Left kidney (tissue), 8 donors: ENCODE measurements at places on chromosomes 4 and X.

DNA sequence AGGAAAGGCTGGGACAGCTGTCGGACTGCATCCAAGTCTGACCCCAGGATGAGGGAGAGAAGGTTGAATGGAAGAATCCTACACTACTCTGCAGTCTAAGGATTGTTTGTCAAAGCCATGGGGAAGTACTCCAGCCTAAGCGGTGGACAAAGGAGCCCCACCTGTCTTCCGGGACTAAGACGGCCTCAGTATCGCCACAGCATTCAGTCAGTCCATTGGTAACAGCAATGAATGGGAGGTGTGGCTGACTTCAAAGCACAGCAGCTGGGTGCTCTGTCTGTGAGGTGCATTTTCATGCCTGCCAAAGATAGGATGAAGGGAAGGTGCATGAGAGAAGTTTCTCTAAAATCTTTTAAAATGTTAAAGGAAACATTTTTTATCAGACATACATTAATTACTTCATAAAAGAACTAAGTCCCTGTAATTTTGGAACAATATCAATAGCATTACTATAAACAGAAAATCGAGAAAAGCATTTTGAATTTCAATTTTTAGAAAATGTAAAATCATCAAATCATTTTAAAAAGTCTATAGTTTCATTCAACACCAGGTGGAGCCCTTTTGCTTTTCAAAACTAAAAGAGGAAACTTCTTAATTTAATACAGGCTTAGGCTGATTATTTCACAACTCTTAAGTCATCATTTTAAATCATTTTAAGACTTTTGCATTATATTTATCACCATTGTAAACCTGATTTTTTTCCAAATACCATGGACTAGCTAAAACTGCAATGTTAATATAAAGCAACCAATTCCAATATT, 27.6 kb upstream of the INTU start:
- no peak for DNase-seq

GRCh38 chrX:70525733-70526132, 81.1 kb downstream of the DLG3 start:
- no peak for DNase-seq

- DNase-seq, result no peak
Measured at GRCh38 chrX:40331353-40331752, 233.6 kb upstream of the BCOR start.

DNA sequence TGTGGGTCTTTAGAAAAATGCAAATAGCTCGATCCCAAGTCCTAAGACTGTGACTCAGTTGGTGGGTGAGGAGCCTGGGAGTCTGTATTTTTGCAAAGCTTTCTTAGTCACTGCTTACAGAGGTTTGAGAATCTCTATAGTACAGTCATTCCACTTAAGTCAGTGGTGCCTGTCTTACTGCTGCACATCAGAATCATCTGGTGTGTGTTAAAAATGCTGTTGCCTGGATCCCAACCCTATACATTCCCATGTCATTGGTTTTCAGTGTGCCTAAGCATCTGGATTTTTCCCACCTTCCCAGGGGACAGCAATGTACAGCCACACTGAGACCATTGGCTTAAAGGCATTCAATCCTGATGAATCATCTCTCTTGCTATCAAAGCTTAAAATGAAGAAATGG, 21.0 kb upstream of the GEMIN8 start:
- DNase-seq, result no peak

- no peak for DNase-seq
Measured at GRCh38 chr4:160009656-160010493, 907.0 kb downstream of the RAPGEF2 start.

GRCh38 chrX:137848266-137848905, 282.5 kb downstream of the ZIC3 start:
- no peak for DNase-seq

DNA sequence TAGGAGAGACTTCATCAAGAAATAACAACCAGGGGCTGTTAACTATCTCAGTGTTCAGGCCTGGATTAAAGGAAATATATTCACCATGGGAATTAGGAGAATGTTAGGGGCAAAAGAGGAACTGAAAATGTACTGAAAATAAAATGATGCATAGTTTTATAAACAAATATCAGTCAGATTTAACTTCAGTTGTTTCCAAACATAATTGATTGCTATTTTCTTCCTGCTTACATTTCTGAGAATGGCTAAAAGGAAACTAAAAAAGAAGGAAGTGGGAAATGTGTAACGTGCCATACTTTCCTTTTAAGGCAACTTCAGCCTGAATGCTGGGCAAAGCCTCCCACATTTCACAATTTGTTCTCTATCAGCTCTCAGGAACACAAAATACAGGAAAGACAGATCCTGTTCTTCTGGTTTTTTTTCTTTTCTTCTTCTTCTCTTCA, 178.1 kb downstream of the MAML3 start:
- DNase-seq, result no peak

- DNase-seq, result no peak
Measured at GRCh38 chr4:159015841-159016240, 87.0 kb upstream of the RAPGEF2 start.

- no peak for DNase-seq
Measured at GRCh38 chr4:138111462-138112000, 130.6 kb downstream of the SLC7A11 start.

DNA sequence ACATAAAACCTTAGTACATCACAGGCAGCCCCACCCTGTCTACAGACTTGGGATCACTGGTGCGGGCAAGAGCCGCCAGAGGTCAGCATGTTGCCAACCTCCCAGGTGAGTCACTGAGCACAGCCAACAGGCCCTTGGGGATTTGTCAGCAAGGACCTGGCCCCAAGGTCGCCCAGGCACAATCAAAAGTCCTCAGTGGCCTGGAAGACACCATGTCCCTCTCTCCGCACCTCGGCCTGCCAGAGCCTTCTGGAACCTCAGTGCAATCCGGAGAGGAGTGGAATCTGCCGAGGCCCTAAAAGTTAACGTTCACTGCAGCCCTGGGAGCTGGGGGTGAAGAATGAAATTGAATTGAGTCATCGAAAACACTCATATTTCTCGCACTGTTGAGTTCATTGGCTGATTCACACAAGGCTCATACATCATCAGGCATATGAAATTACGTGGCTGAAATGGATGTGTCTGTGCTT, 74.3 kb downstream of the WFS1 start:
- no peak for DNase-seq

DNA sequence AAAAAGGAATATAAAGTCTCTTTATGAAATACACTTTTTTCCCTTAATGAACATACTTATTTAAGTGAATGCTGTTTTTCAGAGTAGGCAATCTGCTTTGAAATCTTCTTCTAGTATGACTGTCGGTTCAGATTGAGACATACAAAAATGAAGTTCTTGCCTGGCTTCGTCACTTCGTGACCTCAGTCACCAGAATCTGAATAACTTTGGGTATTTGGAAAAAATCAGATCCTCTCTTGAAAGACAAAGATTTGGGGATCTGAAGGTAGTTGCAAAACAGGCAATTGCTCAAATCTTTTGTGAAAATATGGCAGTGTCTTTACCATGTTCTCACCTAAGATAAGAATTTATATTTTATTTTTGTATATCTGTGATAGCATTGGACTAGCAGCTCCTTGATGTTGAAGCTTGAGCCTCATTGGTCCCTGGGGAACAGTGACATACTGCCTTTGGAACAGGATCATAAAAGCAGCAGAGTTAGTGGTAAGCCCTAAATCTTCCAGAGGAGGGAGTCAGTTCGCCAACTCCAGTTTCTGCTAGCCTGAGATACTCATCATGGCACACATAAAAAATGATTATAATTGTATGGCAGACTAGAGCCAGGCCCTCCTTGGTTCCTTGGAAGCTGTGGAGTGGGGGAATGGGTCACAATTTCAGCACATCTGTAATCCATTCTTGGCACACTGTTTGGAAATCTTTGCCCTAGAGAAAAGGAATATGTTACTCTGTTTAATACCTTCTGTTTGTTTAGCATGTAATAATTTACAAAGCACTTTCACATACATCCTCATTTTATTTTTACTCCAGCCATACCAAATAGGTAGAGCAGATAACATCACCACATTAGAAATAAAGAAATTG, 5.0 kb downstream of the ARFIP1 start:
- no peak for DNase-seq

- no peak for DNase-seq
Measured at GRCh38 chr4:71009086-71009485, 15.6 kb downstream of the DCK start.

- DNase-seq, result no peak
Measured at GRCh38 chr4:108035691-108036090, 46.0 kb downstream of the HADH start.

GRCh38 chr4:175772170-175772705, 39.8 kb downstream of the GPM6A start:
- DNase-seq, result no peak

- DNase-seq, result no peak
Measured at GRCh38 chr4:5118091-5118786, 67.0 kb downstream of the STK32B start.

DNA sequence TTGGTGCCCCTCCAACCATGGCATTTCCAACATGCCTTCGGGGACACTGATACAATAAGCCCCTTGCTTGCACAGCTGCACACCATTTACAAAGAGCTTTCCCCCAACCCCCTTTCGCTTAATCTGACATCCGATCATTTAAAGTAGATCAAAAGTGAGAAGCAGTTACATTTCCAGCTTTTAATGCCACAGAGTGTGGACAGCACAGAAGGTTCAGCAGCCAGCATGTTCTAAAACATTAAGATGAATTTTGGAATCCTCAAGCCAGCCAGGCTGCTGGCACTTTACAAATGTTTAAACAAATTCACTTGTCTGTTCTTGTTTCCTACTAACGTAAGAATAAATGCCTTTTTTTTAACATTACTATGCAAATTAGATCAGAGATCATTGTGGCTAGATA, 284.4 kb upstream of the LDB2 start:
- no peak for DNase-seq

DNA sequence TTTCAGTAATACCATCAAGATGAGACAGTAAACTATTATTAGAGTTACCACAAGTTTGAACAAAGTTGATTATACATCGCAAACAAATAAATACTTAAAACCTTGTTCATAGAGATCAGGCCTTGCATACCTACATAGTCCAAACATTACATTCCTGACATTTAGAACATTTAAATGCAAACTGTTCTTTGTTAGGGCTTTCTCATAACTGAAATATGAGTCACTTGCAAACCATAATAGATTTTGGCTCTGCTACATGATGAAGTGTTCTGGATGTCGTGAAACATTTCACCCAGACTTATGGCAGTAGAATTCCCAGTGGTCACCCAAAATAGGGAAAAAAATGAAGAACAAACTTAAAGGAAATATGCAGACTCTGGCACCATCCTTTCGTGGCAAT, 75.0 kb downstream of the FAT4 start:
- no peak for DNase-seq

DNA sequence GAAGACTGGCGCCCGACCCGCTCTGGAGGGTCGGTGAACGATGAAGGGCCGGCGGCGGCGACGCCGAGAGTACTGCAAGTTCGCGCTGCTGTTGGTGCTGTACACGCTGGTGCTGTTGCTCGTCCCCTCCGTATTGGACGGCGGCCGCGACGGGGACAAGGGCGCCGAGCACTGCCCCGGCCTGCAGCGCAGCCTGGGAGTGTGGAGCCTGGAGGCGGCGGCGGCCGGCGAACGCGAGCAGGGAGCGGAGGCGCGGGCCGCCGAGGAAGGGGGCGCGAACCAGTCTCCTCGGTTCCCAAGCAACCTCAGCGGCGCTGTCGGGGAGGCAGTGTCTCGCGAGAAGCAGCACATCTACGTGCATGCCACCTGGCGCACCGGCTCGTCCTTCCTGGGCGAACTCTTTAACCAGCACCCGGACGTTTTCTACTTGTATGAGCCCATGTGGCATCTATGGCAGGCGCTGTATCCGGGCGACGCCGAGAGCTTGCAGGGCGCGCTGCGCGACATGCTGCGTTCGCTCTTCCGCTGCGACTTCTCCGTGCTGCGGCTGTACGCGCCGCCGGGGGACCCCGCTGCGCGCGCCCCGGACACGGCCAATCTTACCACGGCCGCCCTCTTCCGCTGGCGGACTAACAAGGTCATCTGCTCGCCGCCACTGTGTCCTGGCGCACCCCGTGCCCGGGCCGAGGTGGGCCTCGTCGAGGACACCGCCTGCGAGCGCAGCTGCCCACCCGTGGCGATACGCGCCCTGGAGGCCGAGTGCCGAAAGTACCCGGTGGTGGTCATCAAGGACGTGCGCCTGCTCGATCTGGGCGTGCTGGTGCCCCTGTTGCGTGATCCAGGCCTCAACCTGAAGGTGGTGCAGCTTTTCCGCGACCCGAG, 568 bp downstream of the CHST7 start:
- DNase-seq, result no peak

- no peak for DNase-seq
Measured at GRCh38 chr4:140049849-140050637, 103.9 kb downstream of the MAML3 start.

GRCh38 chr4:10180927-10181744, 64.5 kb upstream of the WDR1 start:
- no peak for DNase-seq

GRCh38 chr4:36255577-36255976, 11.3 kb upstream of the ARAP2 start:
- no peak for DNase-seq

- peak; percentile 59 for DNase-seq
Measured at GRCh38 chrX:68822641-68823410, 6.0 kb upstream of the EFNB1 start.

GRCh38 chrX:10189317-10190268, 32.8 kb downstream of the CLCN4 start:
- peak; percentile 76 for DNase-seq

DNA sequence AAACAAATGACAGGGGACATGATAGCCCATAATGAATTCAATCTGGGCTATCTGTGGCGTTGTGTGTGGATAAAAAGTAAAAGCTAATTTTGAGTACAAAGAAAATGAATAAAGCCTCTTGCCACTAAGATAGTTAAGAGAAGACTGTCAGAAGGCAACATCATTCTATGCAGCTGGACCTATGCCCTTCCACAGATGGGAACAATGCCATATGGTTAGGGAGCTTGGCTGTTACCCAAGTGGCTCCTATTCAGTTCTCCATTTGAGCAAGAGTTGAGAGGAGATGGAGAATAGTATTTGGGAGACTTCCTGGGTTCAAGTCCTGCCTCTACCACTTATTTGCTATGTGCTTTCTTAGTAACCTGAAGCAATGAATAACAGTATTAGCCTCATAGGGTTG, 107.7 kb downstream of the ANXA3 start:
- DNase-seq, result no peak
